ENCODE measurements at places on chromosomes 1 and 21. TPM values are rescaled to one million over a fixed set of nuclear protein-coding genes. Genes with fewer than 3 reads are reported as not detected.

Gene KRTAP7-1
- not detected for total RNA-seq

Gene PGLYRP3
- total RNA-seq: not detected

Gene GSTM4
- 17.2 TPM for total RNA-seq

Gene TRIM67
- total RNA-seq: not detected

Data from upper lobe of right lung (tissue), 1 donor.